ENCODE measurements at places on chromosomes 1 and 21.

DNA sequence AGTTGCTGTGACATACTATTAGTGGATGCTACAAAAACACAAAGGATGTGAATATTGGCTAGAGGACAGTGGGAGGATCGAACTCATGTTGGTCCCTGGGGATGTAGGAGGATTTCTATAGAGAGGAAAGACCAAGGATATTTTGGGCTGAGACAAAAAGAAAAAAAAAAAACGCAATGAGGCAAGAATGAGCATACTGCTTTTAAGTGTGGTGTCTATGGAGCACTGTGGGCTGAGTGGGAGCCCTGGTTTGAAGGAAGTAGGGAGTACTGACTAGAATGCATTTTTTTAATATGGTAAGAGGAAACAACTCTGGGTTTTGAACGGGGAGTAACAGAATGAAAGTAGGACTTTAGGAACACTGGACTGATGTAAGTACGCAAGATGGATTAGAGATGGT is 450.7 kb downstream of the NEGR1 start:
- DNase-seq: no peak
- no peak overlapping the region for H3K4me3 ChIP-seq
- H3K36me3 ChIP-seq: no peaks in the 10 kb centered on the region
- H3K4me1 ChIP-seq: no peaks in the 10 kb centered on the region

DNA sequence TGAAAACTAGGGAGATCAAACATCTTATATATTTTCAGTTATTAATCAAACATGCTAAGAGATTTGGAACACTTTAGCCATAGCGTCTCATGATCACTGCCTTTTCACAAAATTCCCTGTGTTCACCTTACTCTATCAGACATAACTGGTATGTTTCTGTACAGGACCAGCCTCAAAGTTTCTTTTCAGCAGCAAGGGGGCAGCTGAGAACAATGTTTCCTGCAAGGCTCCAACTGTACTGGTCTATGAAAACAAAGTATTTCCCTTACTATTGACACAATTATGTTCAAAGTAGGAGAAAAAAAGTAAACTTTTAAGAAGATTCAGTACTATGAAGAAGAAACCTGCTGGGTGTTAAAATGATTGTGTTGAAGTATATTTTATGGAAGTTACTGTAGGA is 98.5 kb downstream of the ATF6 start:
- no peaks in the 10 kb centered on the region for H3K27me3 ChIP-seq
- H3K36me3 ChIP-seq: no peaks in the 10 kb centered on the region
- H3K4me3 ChIP-seq: no peak overlapping the region
- peak; percentile 32 for DNase-seq

DNA sequence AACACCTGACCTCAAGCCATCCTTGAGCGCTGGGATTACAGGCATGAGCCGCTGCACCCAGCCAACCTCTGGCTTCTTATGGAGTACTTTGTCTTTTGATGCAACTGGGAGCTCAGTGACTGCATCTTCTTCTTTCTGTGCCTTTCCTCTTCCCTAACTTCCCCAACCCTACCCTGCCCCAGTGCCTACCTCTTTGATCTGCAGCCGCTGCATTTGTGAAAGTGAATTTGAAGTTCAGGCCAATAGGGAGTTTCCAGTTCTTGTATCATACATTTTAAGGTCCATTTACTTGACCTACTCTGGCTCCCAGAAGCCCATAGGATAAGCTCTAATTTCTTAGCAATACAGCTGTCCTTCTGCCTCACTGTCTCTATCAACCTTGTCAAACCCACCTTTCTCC is 52.2 kb downstream of the KCNC4 start:
- H3K4me3 ChIP-seq: no peak overlapping the region
- H3K27ac ChIP-seq: no peak overlapping the region
- DNase-seq: no peak
- H3K27me3 ChIP-seq: peaks cover 55% of the 10 kb centered on the region
- no peaks in the 10 kb centered on the region for H3K36me3 ChIP-seq

- H3K4me3 ChIP-seq: no peak overlapping the region
- no peak for DNase-seq
- H3K36me3 ChIP-seq: no peaks in the 10 kb centered on the region
- no peaks in the 10 kb centered on the region for H3K4me1 ChIP-seq
- no peak overlapping the region for H3K27ac ChIP-seq
- peaks cover 16% of the 10 kb centered on the region for H3K27me3 ChIP-seq
Measured at GRCh38 chr1:57142169-57142568, 176.4 kb upstream of the C8B start.

DNA sequence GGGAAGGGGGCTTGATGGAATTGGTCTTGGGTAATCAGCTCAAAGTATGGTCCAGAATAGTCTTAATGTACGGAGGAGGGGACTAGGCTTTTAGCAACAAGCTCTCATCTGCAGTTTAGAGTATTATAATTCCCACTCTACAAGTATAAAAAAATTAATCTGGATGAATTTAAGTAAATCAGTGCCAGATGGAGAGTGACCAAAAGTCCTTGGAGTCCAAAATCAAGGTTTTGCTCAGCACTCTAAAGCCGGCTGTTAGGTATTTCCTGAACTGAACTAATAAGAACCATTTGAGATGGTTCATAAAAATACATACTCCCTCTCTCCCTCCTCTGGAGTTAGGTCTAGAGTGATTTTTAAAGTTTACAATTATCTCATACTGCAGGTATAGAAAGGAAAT is 23.7 kb downstream of the GLUL start:
- H3K36me3 ChIP-seq: no peaks in the 10 kb centered on the region
- no peak overlapping the region for H3K4me3 ChIP-seq
- no peak overlapping the region for H3K27ac ChIP-seq
- no peaks in the 10 kb centered on the region for H3K27me3 ChIP-seq
- DNase-seq: no peak
- H3K4me1 ChIP-seq: no peaks in the 10 kb centered on the region

GRCh38 chr1:62355095-62355494 is 35.9 kb upstream of the KANK4 start:
- DNase-seq: peak; percentile 41
- H3K36me3 ChIP-seq: no peaks in the 10 kb centered on the region
- no peak overlapping the region for H3K27ac ChIP-seq
- no peak overlapping the region for H3K4me3 ChIP-seq
- H3K27me3 ChIP-seq: no peaks in the 10 kb centered on the region
- H3K4me1 ChIP-seq: peaks cover 4% of the 10 kb centered on the region

- no peaks in the 10 kb centered on the region for H3K36me3 ChIP-seq
- no peaks in the 10 kb centered on the region for H3K27me3 ChIP-seq
- H3K4me1 ChIP-seq: no peaks in the 10 kb centered on the region
- no peak overlapping the region for H3K4me3 ChIP-seq
- no peak overlapping the region for H3K27ac ChIP-seq
- no peak for DNase-seq
Measured at GRCh38 chr1:1181129-1181937, 7.7 kb downstream of the TTLL10 start.

- H3K4me1 ChIP-seq: peaks cover 21% of the 10 kb centered on the region
- H3K4me3 ChIP-seq: no peak overlapping the region
- no peaks in the 10 kb centered on the region for H3K36me3 ChIP-seq
- DNase-seq: peak; percentile 80
Measured at GRCh38 chr1:93977598-93977945, 68.3 kb upstream of the GCLM start.

DNA sequence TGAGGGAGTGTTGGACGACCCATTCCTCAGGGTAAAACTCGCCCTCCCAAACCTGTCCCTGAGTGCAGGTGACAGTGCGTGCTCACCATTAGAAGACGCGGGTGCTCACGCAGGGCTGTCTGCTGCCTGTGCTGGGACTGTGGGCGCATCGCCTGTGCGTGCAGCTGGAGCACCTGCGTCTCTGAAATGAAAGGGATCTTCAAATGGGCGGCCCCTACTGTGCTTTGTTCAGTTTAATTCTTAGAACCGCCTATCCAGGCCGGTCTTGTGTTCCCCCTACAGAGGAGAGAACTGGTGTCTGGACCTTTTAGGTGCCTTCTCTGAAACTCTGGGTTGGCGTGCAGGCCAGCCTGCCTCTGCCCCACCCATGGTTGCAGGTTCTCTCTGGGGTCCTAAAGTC is 125.8 kb downstream of the PCBP3 start:
- no peaks in the 10 kb centered on the region for H3K36me3 ChIP-seq
- no peak overlapping the region for H3K4me3 ChIP-seq
- no peaks in the 10 kb centered on the region for H3K4me1 ChIP-seq
- no peaks in the 10 kb centered on the region for H3K27me3 ChIP-seq
- no peak for DNase-seq

GRCh38 chr1:44262414-44262813 is 49.1 kb downstream of the DMAP1 start:
- H3K27me3 ChIP-seq: no peaks in the 10 kb centered on the region
- no peak overlapping the region for H3K27ac ChIP-seq
- 0 out of 2 replicates have a peak, but pooled peaks cover 7% of the 10 kb centered on the region for H3K4me1 ChIP-seq

DNA sequence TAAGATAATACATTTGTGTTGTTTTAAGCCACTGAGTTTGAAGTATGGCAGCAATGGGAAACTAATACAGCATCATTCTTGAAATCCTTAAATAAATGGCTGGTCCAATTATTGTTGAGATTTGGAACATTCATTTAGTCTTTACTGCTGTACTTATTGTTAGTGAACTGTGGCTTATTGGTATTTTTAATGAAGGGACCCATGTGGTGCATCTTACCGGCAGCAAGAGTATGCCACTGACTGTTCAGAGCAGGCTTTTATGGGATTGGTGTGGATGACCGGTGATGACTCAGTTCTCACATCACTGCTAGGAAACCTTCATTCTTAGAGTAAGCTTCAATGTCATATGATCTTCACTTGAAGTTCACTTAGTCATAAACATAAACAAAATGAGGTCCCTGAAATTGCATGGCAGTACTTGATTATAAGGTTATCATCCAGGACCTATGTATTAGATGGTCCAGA is 31.5 kb downstream of the PRKAA2 start:
- peaks cover 13% of the 10 kb centered on the region for H3K4me1 ChIP-seq
- no peaks in the 10 kb centered on the region for H3K27me3 ChIP-seq
- H3K27ac ChIP-seq: peak overlapping the region; percentile 24
- DNase-seq: peak; percentile 83

- no peaks in the 10 kb centered on the region for H3K27me3 ChIP-seq
- H3K27ac ChIP-seq: no peak overlapping the region
- no peaks in the 10 kb centered on the region for H3K4me1 ChIP-seq
- H3K36me3 ChIP-seq: no peaks in the 10 kb centered on the region
- H3K4me3 ChIP-seq: no peak overlapping the region
Measured at GRCh38 chr1:55708781-55709180, 493.6 kb upstream of the USP24 start.

- no peaks in the 10 kb centered on the region for H3K36me3 ChIP-seq
- H3K4me1 ChIP-seq: peaks cover 21% of the 10 kb centered on the region
- no peaks in the 10 kb centered on the region for H3K27me3 ChIP-seq
- DNase-seq: no peak
- no peak overlapping the region for H3K4me3 ChIP-seq
Measured at GRCh38 chr21:27569831-27570230, 602.9 kb upstream of the ADAMTS5 start.

DNA sequence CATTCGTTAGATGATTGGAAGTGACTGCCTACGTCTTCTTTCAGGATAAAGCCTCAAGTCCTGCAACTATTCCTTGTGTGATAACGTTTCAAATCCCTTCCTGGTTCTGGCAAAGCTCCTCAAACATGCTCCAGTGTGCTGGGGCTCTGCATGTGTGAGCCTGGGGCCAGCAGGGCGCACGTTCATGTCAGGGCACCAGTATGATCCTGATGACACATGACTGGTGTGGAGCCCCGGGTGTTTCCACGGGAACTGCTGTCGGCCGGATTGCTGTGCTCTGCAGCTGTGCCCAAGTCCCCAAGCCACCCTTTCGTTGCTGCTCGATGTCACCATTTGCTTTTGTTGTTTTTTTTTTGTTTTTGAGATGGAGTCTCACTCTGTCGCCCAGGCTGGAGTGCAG is 21.3 kb downstream of the KRTAP10-1 start:
- H3K4me3 ChIP-seq: no peak overlapping the region
- no peaks in the 10 kb centered on the region for H3K36me3 ChIP-seq
- H3K27me3 ChIP-seq: no peaks in the 10 kb centered on the region
- DNase-seq: no peak
- no peak overlapping the region for H3K27ac ChIP-seq
- no peaks in the 10 kb centered on the region for H3K4me1 ChIP-seq

- no peaks in the 10 kb centered on the region for H3K27me3 ChIP-seq
- H3K4me3 ChIP-seq: no peak overlapping the region
- DNase-seq: peak; percentile 74
- peaks cover 14% of the 10 kb centered on the region for H3K4me1 ChIP-seq
- H3K27ac ChIP-seq: no peak overlapping the region
- peaks cover 3% of the 10 kb centered on the region for H3K36me3 ChIP-seq
Measured at GRCh38 chr1:113917400-113918082, 11.6 kb upstream of the HIPK1 start.

GRCh38 chr1:7616076-7616832 is 154.8 kb upstream of the VAMP3 start:
- H3K4me3 ChIP-seq: no peak overlapping the region
- H3K27me3 ChIP-seq: peaks cover 32% of the 10 kb centered on the region
- H3K36me3 ChIP-seq: no peaks in the 10 kb centered on the region
- no peaks in the 10 kb centered on the region for H3K4me1 ChIP-seq
- no peak overlapping the region for H3K27ac ChIP-seq

- H3K4me1 ChIP-seq: peaks cover 5% of the 10 kb centered on the region
- H3K4me3 ChIP-seq: no peak overlapping the region
- H3K27me3 ChIP-seq: no peaks in the 10 kb centered on the region
- peak; percentile 22 for DNase-seq
- H3K36me3 ChIP-seq: no peaks in the 10 kb centered on the region
Measured at GRCh38 chr1:112515311-112516009, 6.7 kb downstream of the WNT2B start.

DNA sequence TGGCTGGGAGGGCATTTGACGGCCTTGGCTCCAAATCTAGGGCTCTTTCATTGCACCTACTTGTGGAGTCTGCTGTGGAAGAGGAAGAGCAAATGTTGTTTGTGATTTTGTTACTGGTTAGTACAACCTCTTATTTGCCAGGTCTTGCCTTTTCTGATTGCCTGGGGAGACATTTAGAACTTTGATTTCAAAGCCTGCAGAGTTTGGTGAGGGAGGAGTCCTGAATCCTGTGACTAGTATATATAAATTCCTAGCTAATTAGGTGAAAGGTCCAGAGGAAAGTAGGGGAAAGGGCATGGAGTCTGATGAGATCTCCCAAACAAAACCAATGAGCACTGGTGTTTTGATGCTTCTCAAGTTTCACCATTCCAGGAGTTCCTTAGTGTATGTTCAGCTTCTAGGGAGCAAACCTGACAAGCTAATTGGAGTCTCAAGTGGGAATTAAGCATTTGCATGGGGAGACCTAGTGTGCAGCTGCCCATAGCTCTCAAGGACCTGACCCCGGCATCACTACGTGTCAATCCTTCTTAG is 5.1 kb upstream of the HMGCS2 start:
- no peaks in the 10 kb centered on the region for H3K36me3 ChIP-seq
